Ascending aorta (tissue), 2 donors: ENCODE measurements at places on chromosomes 12 and 14.
A peak's percentile ranks its signal among the peaks of the same experiment; 100 is the strongest.

GRCh38 chr14:21382095-21382494, 1.7 kb downstream of the SUPT16H start:
- no peak for DNase-seq
- H3K4me3 ChIP-seq = no peak overlapping the region
- no peak overlapping the region for H3K27ac ChIP-seq
- peaks cover 12% of the 10 kb centered on the region for H3K36me3 ChIP-seq
- no peaks in the 10 kb centered on the region for H3K27me3 ChIP-seq

DNA sequence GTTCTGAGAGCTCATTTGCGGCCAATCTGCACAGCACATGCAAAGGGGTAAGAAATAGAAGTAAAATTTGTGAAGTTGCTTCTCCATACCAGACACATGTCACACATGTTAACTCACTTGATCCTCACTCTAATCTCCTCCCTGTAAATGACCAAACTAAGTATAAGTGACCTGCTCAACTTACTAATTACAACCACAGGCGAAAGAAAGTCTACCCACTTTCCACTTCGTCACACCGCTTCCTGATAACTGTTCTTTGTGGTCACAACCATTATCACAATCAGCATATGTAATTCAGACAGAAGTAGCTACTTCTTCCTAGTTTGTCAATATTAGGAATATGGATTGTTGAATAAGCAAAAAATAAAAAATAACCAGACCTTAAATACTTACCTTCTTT, 293.7 kb upstream of the CLEC14A start:
- no peaks in the 10 kb centered on the region for H3K36me3 ChIP-seq
- no peaks in the 10 kb centered on the region for H3K27me3 ChIP-seq
- no peak for DNase-seq
- H3K27ac ChIP-seq = no peak overlapping the region
- H3K4me3 ChIP-seq = no peak overlapping the region

DNA sequence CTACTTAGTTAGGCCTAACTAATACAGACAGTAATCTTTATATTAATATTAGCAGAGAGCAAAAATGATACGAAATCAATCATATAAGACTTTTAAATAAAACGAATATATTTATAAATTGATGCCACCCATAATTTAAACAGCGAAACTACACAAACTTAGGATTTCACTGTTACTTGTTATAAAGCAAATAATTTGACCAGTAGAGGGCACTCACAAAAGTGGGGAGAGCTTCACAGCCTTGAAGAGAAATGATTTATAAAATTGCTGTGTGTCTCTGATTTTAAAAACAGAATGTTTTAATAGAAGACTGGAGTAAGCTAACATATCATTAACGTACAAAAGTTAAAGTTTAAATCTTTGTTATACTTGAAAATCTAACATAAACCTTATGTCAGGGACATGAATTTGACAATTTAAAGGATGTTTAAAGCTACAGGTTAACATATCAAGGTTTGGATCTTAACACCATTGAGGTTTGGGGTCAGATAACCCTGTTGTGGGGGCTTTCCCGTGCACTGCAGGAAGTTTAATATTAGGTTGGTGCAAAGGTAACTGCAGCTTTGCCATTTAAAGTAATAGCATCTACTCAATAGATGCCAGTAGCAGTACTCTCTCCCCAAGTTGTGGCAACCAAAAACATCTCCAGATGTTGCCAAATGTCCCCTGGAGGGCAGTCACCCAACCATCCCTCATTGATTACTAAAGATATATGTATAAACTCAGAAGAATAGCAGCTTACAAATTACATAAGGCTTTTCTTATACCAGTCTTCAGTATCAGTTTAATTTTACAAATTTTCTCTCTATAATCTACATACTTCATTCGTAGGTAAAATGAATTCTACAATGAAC, 9.3 kb downstream of the KRAS start:
- H3K27ac ChIP-seq = no peak overlapping the region
- H3K4me3 ChIP-seq = no peak overlapping the region
- H3K36me3 ChIP-seq = no peaks in the 10 kb centered on the region
- H3K27me3 ChIP-seq = no peaks in the 10 kb centered on the region
- H3K4me1 ChIP-seq = no peaks in the 10 kb centered on the region

GRCh38 chr14:49584058-49584457, 2.1 kb downstream of the RPS29 start:
- H3K4me1 ChIP-seq = peaks cover 16% of the 10 kb centered on the region
- H3K36me3 ChIP-seq = peaks cover 15% of the 10 kb centered on the region
- no peak for DNase-seq
- H3K4me3 ChIP-seq = peak overlapping the region; percentile 73
- H3K27ac ChIP-seq = no peak overlapping the region

DNA sequence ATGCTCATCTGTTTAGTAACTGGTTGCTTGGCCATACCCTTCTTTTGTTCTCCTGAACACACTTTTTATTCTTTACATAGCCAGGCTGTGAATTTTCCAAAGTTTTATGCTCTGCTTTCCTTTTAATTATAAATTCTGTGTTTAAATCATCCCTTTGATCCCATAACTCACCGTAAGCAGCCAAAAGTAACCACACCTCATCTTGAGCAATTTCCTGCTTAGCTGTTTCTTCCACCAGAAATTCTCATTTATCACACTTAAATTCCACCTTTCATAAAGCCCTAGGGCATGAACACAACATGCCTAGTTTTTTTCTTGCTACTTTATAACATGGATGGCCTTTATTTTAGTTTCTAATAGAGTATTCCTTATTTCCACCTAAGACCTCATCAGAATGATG, 510.7 kb downstream of the C12orf50 start:
- H3K36me3 ChIP-seq = no peaks in the 10 kb centered on the region
- DNase-seq = no peak
- no peaks in the 10 kb centered on the region for H3K27me3 ChIP-seq
- no peak overlapping the region for H3K4me3 ChIP-seq

GRCh38 chr12:19238540-19238939, 109.0 kb downstream of the PLEKHA5 start:
- no peak overlapping the region for H3K4me3 ChIP-seq
- H3K27ac ChIP-seq = no peak overlapping the region
- no peak for DNase-seq
- peaks cover 57% of the 10 kb centered on the region for H3K4me1 ChIP-seq
- H3K27me3 ChIP-seq = no peaks in the 10 kb centered on the region
